ENCODE measurements at places on chromosomes 4 and X.

- DNase-seq: no peak
These were observed 457.4 kb upstream of the PCDH10 start for GRCh38 chr4:132691668-132692067.

- no peak for DNase-seq
These were observed 23.6 kb downstream of the CFAP99 start for GRCh38 chr4:2442175-2442993.

DNA sequence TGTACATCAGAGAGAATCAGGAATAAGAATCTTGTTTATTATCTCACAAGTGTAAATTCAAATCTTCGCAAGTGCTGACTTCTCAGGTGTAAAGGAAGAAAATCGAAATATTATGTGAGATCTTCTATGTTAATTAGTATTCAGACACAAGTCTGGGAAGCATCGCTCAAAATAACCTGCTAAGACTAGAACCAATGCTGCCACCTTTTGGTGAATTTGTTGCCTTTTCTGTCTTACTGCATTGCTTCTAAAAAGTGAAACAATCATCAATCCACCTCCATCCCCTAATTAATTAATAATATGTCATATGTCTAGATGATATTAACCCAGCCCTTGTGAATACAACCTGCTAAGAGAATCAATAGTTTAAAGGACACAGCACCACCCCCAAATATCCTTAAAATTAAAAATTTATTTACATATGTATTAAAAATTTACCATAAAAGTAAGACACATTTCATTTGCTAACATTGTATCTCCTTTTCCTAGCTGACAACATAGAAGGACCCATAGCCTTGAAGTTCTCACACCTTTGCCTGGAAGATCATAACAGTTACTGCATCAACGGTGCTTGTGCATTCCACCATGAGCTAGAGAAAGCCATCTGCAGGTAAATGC, 3.5 kb downstream of the EPGN start:
- no peak for DNase-seq

- DNase-seq: no peak
These were observed 1372.9 kb downstream of the TECRL start for GRCh38 chr4:63036159-63036866.

GRCh38 chrX:11619441-11619840, 46.3 kb downstream of the ARHGAP6 start:
- DNase-seq: no peak

GRCh38 chr4:162450531-162451035, 286.8 kb upstream of the FSTL5 start:
- no peak for DNase-seq

GRCh38 chr4:162959046-162959445, 207.6 kb downstream of the NAF1 start:
- DNase-seq: no peak

Measured in NCI-H1092 (cell line).